Astrocyte (in vitro differentiated cells and primary cell): ENCODE measurements at places on chromosomes 11 and 22.

GRCh38 chr11:2187280-2187707, 15.7 kb upstream of the TH start:
- DNase-seq, result peak; percentile 25

- no peak for DNase-seq
These were observed 7.7 kb downstream of the EHBP1L1 start for GRCh38 chr11:65583589-65583988.

GRCh38 chr11:45098929-45099328, 47.5 kb upstream of the PRDM11 start:
- DNase-seq, result no peak

DNA sequence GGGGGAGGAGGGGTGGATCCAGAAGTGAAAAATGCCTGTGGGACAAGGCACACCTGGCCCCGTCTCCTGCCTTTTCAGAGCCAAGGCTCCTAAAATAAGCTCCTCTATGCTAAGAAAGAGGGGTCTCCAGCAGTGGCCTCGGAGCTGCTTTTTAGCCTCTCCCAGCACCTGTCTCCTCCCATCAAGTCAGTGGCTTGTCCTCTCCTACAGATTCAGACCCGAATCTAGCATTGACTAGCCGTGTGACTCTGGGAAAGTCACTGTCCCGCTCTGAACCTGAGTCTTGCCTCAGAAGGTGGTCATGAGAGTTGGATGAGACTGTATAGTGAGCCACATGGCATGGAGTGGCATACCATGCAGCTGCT, 90.8 kb upstream of the THY1 start:
- DNase-seq, result no peak

GRCh38 chr11:28481616-28482480, 373.7 kb downstream of the METTL15 start:
- no peak for DNase-seq
